Left forelimb (tissue), 1 donor: ENCODE measurements at places on chromosomes 13 and 19.

DNA sequence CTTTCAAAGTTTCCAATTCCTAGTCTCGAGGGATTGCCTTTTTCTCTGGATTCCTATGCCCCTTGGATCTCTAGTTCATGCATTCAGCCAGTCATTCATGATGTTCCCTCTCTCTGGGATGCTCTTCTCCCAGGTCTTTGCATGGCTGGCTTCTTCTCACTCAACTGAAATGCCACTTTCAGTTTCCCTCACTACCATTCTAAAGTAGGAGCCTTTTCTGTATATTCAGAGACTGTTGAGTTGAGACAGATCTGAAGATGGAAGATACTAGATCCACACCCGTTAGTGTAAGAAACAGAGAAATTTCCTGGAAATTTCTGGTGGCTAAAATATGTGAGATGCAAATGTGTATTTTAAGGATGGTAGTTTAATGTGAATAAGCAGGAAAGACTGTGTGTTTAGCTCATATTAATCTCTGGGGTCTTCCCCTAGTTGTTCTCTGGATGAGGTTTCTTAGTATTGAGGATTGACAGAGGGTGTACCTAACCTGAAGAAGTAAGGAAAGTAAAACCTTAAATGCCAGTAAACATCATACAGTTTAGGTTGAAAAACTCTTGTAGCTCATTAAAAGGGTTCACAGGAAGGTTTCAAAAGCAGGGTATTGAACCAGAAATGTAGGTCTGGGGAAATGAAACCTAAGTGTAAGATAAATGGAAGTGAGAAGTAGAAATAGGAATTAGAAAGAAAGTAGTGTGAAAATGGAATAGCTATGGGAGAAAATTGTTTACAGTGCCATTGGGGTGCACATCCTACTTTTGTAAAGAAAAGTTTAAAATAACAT lies 331.3 kb downstream of the NDFIP2 start:
- no peak for DNase-seq

GRCh38 chr13:109400624-109401257 lies 385.6 kb downstream of the IRS2 start:
- DNase-seq, result no peak

GRCh38 chr13:27607125-27607524 lies 13.2 kb downstream of the LNX2 start:
- no peak for DNase-seq

DNA sequence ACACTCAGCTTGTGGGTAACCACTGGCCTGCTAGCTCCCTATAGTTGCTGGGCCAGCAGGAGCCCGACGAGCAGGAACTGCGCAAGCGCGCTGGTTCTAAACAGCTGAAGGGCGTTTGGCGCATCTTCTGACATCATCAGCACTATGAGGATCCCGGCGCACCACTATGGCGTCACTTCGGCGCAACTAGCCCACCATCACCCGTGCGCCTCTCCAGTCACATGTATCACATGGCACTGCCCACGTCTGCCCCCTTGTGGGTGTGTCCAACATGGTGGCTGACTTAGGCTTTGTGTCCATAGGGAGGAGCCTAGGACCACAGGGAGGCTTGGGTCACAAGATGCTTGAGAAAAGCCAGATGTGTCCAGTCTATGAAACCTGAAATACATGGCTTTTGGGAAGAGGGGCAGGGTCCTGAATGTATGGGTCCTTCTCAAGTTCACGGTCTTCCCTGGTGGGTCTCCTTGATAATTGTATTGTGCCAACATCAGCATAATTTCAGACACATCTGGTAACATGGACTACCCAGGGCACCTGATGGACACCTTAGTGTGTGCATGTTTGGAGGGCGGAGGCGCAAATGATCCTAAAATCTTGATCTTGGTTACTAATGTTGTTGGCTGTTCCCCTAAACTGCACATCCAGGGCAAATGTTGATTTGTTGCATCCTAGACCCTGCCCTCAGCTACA lies 18.0 kb downstream of the KLK4 start:
- no peak for DNase-seq

DNA sequence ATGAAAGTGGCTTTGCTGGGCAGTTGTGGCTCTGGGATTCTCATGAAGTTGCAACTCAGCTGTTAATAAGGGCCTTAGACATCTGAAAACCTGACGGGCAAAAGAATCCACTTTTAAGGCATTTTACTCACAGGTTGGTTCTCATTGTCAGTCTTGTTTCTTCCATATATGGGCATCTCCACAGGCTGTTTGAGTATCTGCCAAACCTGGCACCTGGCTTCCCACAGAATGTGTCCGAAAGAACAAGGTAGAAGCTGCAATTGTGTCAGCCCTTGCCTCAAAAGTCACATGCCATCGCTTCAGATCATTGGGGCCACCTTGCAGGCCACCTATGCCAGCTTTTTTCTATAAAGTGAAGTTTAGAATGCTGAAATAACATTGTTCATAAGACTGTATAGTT lies 102.4 kb downstream of the KCTD12 start:
- no peak for DNase-seq

DNA sequence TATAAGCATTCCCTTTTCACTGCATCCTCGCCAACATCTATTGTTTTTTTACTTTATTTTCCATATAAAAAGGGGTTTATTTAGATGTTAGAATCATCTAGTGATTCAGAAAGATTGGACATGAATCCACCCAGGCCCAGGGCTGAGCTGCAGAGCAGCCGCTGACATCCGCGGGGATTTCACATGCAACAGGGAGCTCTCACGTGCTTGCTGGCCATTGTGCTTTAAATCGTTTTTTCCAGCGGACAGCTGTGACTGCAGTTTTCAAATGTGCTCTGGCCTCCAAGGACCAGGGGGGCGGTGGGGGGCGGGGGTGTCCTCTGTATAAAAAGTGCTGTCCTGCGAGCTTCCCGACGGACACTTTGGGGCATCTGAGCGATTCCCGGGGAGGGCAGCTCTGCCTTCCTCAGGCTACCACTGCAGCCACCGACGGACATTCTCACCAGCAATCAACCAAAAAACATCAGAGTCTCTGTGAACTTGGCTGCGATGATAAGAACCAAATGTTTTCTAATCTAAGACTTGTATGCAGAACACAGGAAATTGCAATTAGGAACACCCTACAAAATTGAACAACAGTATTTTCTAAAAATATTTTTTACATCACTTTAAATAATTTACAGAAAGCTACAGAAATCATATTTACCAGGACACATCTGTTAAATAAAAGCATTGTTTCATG lies 12.6 kb downstream of the RB1 start:
- DNase-seq, result no peak
